Fibroblast of the aortic adventitia (primary cell): ENCODE measurements at places on chromosomes 6 and 20. TPM values are rescaled to one million over a fixed set of nuclear protein-coding genes. Genes with fewer than 3 reads are reported as not detected.

DNA sequence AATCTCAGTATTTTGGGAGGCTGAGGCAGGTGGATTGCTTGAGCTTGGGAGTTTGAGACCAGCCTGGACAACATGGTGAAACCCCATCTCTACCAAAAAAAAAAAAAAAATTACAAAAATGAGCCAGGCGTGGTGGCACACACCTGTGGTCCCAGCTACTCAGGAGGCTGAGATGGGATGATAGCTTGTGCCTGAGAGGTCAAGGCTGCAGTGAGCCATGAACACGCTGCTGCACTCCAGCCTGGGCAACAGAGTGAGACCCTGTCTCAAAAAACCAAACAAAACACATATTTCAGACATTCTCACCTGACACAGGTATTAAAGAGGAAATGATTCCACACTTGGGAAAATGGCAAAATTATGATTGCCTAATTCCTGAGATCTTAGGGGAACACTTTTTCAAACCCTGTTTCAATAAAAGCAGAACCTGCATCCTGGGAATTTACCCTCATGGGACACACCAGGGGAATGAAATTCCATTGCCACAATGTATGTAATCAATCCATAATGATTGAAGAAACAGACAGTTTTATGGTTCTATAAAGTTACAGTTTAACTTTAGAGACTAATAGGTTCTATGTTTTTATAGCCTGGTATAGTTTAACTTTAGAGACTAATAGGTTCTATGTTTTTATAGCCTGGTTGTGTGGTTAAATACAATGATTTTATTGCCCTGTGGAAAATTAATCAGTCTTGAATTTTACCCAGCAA, 29.6 kb upstream of the DNAAF9 start:
- DNase-seq = no peak

GRCh38 chr6:1709234-1709641, 99.5 kb downstream of the FOXC1 start:
- no peak for DNase-seq

Gene HLA-DRB5
- not detected in 2 replicates for total RNA-seq

GRCh38 chr6:132797951-132798868, at the start of gene SLC18B1:
TSS of gene SLC18B1 (minus strand) at chr6:132798637. CDS start at chr6:132798456, 181 bp downstream.
- DNase-seq = peak; percentile 30

GRCh38 chr6:111517965-111518364, 34.9 kb upstream of the REV3L start:
- DNase-seq = no peak

Gene FAM162B
- total RNA-seq = 1.6 TPM in 1 of 2 replicates, not detected in the other

DNA sequence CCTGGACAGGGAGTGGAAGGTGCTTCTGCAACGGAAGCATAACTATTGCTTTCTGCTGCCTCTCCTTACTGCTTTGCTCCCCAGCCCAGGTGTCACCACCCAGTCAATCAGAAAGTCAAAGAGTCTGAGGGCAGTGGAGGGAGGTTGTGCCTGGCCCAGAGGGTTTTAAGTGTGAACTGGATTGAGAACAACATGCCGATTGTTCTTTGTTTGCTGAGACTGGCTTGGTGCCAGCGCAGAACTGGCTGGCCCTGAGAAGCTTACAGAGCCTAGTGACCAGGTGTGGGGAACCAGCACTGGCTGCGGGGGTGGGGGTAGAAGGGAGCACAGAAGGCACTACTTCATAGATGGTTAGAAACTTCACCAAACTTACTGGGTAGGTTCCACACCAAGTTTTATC, 31.1 kb upstream of the ENPP4 start:
- no peak for DNase-seq

DNA sequence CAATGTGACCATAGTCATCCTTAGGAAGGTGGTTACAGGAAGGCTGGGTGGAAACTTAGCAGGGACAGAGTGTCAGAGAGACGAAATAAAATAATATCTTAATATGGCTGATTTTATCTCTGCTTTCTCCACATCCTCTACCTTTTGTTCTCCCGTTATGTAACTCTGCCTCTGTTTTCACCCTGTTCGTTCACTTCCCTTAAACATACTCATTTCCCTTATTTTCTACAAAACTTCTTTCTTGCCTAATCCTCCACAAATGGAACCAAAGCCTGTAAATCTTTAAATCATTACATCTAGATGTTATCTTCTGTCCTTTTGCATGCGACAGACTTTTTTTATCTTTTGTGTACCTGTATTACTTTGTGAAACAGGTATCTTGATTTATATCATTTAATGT, 23.3 kb upstream of the CRIP3 start:
- DNase-seq = no peak

Gene ENPP4
- total RNA-seq = 0.99 and 6.1 TPM in 2 replicates
